ENCODE measurements at places on chromosomes 6 and 20.

DNA sequence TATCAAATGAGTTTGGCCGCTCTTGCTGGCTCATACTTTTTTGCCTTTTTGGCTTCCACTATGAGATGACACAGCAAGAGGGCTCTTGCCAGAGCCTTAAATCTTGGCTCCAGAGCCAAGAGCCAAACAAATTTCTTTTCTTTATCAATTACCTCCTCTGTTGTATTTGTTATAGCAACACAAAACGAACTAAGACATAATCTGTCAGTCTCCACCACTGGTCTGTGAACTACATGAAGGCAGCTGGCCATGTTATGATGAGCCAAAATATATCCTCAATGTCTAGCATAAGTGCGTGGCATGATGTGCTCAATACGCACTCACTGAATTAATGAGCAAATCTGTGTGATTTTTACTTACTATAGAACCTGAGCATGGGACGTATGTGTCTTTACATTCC is 220.0 kb upstream of the ZNF217 start:
- H3K27me3 ChIP-seq: no peaks in the 10 kb centered on the region
- no peak overlapping the region for H3K4me3 ChIP-seq
- no peaks in the 10 kb centered on the region for H3K36me3 ChIP-seq
- DNase-seq: no peak
- H3K27ac ChIP-seq: no peak overlapping the region

DNA sequence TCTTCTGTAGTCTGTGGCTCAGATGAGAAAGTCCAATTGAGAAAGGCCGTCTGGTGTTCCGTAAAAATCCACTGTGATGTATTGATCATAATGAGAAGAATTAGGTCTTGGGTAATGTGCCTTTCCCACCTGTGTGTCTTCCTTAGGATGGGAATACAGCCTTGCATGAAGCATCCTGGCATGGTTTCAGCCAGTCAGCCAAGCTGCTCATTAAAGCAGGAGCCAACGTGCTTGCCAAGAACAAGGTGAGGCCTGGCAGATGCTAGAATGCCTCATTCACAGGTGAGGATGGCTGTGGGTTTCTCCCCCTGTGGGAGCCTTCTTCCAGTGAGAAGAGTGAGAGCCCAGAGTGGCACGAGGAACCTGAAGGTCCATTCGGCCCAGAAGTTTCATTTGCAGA is 32.7 kb downstream of the LYRM2 start:
- no peaks in the 10 kb centered on the region for H3K27me3 ChIP-seq
- H3K27ac ChIP-seq: no peak overlapping the region
- no peak overlapping the region for H3K4me3 ChIP-seq
- H3K36me3 ChIP-seq: no peaks in the 10 kb centered on the region
- no peak for DNase-seq

DNA sequence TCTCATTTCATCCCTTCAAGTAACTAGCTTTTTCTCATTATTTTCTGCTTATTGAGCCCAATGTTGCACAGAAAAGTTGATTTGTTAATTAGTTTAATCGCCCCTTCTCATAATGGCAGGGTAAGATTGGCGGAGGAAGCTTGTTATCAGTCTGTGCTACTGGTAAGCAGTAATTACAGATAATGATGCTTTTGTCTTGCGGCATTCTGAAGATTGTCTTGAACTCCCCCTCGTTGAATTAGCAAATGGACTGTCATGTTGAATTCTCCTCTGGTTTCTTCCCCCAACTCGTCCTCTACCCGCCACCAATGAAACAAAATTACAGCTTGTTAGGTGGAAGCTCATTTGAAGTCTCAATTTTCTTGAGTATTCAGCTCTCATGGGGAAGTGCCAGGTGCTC is 39.4 kb downstream of the PRDM13 start:
- no peaks in the 10 kb centered on the region for H3K36me3 ChIP-seq
- no peak overlapping the region for H3K27ac ChIP-seq
- no peak for DNase-seq
- H3K4me3 ChIP-seq: no peak overlapping the region
- no peaks in the 10 kb centered on the region for H3K4me1 ChIP-seq
- peaks cover 11% of the 10 kb centered on the region for H3K27me3 ChIP-seq

GRCh38 chr20:58699623-58700107 is 7.1 kb downstream of the NPEPL1 start:
- H3K27me3 ChIP-seq: no peaks in the 10 kb centered on the region
- no peak for DNase-seq
- peaks cover 8% of the 10 kb centered on the region for H3K4me1 ChIP-seq
- H3K27ac ChIP-seq: peak overlapping the region; percentile 21
- H3K4me3 ChIP-seq: no peak overlapping the region

DNA sequence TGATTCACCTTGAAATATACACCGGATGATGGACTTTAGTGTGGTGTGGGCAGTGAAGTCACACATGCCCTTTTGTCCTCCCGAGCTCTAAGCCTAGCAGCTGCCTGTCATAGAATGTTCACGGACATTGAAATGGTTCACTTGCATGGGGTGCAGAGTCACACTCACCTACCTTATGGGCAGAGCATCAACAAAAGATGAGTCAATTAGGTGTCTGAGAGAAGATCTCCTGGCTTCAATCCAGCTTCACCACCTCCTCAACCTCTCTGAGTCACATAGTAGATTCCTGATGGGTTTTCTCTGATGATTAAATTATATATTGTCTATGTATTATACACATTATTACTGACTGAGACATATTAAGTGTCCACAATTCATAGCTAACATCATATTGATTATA is 48.1 kb upstream of the HLA-E start:
- H3K4me3 ChIP-seq: no peak overlapping the region
- peaks cover 3% of the 10 kb centered on the region for H3K4me1 ChIP-seq
- H3K27ac ChIP-seq: no peak overlapping the region
